ENCODE measurements at places on chromosomes 3 and 15. TPM values are rescaled to one million over a fixed set of nuclear protein-coding genes. Genes with fewer than 3 reads are reported as not detected.

DNA sequence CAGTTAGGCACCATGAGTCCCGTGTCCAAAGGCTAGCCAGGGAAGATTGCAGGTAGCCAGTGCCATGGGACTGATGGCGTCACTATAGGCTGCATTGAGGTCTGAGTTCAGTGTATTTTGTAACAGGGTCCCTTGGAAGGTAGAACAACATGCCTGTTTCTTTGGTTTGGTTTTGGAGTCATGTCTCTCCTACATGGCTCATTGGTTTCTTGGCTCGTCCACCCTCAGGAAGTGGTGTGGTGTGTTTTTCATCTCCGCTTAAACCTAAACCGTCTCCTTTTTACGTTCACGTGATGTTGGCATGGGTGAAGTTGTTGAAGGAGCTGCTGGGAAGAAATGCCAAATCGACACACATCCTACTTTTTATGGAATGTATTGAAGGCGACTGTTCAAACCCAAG lies 71.6 kb downstream of the FLNB start:
- DNase-seq: peak; percentile 36

The COL8A1 gene
- 1.4 TPM for polyA plus RNA-seq

DNA sequence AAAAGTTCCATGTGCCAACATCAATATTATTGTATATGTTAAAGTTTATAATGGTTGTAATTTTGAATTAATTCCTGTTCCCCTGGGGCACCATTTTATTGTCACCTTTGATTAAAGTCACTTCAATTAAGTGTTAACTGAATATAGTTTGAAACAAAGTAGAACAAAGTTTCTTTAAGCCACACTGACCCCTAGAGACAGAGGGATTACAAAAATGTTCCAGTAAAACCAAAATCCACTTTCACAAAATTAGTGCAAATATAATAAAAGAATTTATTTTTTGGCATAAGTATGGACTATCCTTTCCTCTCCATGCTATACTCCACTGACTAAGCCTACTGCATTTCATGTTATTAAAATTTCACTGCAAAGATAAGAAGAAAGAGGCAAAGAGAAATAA lies 123.9 kb downstream of the ZMAT3 start:
- no peak for DNase-seq

The TSEN2 gene
- polyA plus RNA-seq: 7.4 TPM

DNA sequence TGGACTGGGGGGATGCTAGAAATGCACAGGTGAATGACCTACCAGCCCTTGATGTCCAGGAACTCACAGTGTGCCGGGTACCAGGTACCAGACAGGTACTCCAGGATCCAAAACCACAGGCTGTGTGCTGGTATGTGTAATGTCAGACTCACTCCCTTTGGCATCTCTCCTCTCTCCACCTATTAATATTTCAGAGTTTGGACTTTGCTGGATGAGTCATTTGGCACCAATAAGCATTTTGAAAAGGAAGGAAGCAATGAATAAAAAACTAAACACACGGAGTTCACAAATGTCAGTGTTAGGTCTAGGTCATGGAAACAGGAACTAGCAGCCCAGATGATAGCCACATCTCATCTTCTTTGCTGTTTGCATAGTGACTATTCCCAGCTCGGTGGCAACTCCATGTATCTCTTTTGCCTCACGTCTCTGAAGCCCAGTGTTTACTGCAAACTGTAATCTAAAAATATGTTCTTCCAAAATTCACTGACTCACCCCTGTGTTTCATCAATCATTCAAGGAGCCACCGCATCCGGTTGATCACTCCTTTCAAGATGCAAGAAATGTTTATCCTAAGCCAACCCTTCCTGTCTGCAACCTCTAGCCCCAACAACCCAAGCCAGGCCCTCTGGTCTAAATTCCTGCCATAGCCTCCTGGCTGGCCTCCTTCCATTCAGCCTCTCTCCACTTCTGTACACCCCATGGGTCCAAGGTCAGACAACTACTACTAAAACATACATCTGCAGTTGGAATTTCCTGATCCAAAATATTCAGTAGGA lies 8.4 kb downstream of the ITGB5 start:
- no peak for DNase-seq

GRCh38 chr3:18827664-18828063 lies 320.6 kb upstream of the KCNH8 start:
- DNase-seq: no peak

DNA sequence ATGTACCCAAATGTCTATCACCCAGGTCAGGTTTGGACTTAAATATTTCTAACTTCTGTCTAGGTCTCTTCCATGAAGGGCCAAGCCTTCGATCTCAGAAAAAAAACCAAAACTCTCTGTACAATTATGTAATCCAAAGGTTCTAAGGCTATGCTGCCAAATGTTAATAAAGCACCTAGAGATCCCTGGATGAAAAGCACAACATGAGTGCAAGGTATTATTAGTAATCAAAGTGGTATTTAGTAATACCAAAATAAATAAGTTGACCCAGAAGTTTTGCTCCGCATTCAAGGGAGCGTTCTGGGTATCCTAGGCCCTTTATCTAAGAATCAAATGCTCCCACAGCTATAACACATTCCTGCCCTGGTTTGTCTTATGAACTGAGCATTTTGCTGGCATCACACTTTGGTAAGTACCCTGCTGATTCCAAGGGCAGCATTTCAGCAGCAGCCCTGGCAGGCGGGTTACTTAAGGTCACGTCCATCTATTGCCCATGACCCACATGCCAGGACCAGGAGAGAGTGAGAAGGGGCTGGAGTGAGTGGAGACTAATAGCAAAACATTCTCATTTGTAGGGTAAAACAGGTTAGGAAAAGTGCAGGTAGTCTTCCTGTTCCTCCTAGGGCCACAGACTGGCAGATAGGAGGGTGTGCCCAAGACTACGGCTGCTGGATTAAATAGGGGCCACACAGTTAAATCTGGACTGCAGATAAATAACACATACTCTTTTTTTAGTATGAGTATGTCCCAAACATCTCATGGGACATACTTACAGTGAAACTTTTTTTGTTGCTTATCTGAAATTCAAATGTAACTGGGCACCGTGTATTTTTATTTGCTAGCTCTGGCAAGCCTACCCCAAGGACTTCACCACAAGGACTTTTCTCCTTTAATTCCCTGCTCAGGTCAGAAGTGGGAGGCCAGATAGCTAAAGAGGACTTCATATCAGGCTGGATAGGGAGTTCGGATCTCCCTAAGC lies 76.0 kb upstream of the SNRK start:
- DNase-seq: no peak

The C2CD4A gene
- 0.24 TPM for polyA plus RNA-seq

DNA sequence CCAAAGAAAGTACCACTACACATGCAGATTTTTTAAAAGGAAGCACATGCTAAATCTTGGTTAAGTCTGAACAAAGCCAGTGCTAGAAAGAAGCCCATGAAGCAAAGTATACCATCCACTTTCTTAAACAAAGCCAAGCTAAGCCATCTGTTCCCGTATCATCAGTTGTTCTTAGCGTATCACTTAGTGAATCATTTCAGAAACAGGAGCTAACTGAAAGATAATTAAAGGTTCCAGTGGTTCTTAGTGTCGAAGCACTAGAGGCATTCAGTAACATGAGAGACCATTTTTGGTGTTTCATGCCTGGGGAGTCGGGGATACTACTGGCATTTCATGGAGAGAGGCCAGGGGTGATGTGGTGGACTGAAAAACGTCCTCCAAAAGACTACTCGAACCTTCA lies 12.8 kb downstream of the UBXN7 start:
- DNase-seq: no peak

DNA sequence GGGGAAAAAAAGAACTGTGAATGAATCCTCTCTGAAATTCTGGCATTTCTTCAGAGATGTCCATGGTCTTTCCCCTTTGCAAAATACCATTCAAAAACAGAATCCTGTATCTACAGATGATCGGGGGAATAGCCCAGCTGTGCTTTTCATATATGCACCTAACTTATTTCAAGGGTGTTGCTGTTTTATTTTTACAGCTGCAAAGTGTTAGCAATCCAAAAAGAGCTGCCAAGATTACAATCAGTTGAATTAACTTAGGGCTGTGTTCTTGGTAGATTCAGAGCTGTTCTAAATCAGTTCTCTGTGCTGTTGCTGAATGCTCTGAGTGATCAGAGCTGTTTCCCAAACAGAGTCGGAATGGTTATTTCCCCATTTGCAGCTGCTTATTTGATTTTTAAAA lies 175.7 kb upstream of the SEMA6D start:
- peak; percentile 27 for DNase-seq

DNA sequence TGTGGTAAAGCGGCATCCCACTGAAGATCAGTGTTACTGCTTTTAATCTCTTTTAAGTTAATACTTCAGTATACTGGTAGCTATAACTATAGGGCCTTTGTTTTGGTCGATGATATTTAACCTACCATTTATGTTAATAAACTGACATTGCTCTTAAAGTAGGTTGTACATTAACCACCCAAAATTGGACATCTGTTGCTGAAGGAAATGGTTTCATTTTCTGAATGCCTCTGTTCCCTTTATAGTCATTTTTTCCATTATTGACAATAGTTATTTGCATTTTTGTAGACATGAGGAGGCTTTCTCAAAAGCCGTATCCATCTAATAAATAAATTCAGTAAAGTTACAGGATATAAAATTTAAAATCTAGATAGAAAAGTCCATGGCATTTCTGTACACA lies 252.4 kb upstream of the UBE2E1 start:
- DNase-seq: no peak

DNA sequence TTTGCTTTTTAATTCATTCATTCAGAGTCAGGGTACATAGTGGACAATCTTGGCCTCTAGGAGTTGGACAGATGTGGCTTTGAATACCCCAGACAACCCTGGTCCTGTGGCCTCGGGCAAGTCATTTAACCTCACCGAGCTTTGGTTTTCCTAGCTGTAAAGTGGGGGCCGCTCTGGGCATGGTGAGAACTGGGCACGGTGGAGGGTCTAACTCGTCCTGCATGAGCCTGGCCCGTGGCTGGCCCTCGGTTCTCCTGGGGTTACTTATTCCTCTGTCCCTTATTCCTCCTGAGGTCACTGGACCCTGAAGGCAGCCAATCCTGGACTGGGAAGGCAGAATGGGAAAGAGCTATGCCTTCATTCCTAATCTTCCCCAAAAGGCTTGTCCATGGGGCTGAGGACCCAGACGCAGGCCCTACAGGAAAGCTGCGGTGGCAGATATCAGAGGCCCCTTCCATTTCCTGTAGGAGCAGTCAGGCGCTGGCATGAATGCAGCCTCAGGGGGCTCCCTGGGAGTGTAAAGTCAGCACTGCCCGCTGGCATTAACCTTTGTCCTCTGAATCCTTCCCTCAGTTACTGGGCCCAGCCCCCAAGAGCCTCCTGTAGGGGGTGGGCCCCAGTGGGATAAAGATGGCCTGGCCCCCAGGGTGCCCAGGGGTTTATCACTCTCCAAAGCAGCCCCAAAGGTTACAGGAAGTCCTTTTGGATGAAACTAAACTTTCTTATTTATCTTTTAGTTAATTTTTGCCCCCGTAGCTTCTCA lies 17.9 kb upstream of the SEC13 start:
- no peak for DNase-seq

Data from brain (organoid and tissue), 16 donors.